ENCODE measurements at places on chromosomes 2 and 18. TPM values are rescaled to one million over a fixed set of nuclear protein-coding genes. Genes with fewer than 3 reads are reported as not detected.

CKAP2L gene
- 2.1 TPM for total RNA-seq

HS1BP3 gene
- 33.0 TPM for total RNA-seq

G6PC2 gene
- not detected for total RNA-seq

DNA sequence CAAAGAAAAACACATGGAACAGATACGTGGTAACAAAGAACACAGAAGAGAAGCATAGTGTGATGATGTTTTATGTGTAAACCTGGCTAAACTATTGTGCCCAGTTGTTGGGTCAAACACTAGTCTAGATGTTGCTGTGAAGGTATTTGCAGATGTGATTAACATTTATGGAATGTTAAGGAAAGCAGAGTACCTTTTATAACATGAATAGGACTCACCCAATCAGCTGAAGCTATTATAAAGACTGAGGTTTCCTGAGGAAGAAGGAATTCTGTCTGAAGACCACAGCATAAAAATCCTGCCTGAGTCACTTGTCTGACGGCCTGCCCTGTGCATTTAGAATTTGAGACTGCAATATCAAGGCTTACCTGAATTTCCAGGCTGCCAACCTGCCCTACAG lies 253.1 kb downstream of the DYM start:
- no peak overlapping the region for H3K4me3 ChIP-seq
- H3K4me1 ChIP-seq: no peaks in the 10 kb centered on the region
- no peak overlapping the region for H3K27ac ChIP-seq
- no peaks in the 10 kb centered on the region for H3K27me3 ChIP-seq
- H3K36me3 ChIP-seq: no peaks in the 10 kb centered on the region

ST3GAL5 gene
- 73.7 TPM for total RNA-seq

DNA sequence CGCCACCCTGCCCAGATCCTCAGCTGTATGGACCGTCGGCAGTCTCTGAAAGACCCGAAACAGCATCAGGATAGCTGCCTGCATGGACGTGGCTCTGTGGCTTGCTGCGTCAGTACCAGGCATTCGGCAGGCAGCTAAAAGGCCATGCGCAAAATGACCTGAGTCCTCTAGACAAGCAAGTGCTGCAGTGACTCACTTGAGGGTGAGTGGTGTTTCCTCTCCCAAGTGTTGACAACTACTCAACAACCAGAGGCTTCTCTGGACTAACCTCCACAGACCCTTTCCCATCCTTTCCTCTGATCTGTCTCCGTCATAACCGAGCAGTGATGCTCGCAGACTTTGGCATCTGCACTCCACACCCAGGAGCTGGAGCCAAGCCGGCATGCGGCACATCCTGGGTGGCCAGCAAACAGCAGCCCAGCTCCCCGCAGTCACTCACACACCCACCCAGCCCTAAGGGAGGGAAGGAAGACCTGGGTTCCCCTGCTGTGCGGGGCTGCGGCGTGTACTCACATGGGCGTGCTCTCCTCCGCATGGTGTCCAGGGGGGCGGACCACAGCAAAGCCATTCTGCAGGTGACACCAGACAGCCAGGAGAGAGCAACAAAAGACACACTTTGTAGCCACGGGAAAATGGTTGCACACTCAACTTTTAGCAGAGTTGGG lies 239.3 kb downstream of the TWIST2 start:
- no peak for DNase-seq
- H3K4me3 ChIP-seq: no peak overlapping the region
- H3K27ac ChIP-seq: no peak overlapping the region

GRCh38 chr2:151192681-151193080 lies 69.0 kb downstream of the RBM43 start:
- H3K36me3 ChIP-seq: no peaks in the 10 kb centered on the region
- no peaks in the 10 kb centered on the region for H3K4me1 ChIP-seq
- H3K27ac ChIP-seq: no peak overlapping the region
- no peaks in the 10 kb centered on the region for H3K27me3 ChIP-seq

DNA sequence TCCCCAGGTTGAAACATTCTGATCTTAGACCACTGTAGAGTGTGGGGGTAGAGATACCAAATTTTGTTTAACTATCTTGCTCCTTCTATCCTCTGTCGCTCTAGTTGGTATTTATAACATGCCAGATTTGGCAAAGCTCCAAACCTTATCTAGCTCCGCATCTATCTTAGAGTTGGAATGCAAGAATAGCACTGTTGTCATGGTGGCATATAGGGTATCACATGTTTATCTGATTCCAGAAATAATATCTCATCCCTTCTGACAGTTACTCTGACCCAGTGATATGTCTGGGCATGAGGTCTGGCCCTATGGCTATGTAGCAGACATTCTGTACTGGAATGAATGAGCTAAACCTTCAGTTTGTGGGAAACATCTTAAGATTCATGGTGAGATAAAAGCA lies 51.7 kb downstream of the CABYR start:
- H3K4me1 ChIP-seq: peaks cover 12% of the 10 kb centered on the region
- H3K27ac ChIP-seq: no peak overlapping the region
- no peaks in the 10 kb centered on the region for H3K27me3 ChIP-seq
- H3K4me3 ChIP-seq: no peak overlapping the region

REG3A gene
- 3.2 TPM for total RNA-seq

SGPP2 gene
- total RNA-seq: 1.6 TPM

- H3K27ac ChIP-seq: no peak overlapping the region
- H3K27me3 ChIP-seq: no peaks in the 10 kb centered on the region
- no peaks in the 10 kb centered on the region for H3K36me3 ChIP-seq
- DNase-seq: no peak
Observed at GRCh38 chr2:65790676-65790935, 358.2 kb upstream of the SPRED2 start.

GRCh38 chr18:7000484-7001096 lies 117.0 kb downstream of the LAMA1 start:
- no peaks in the 10 kb centered on the region for H3K27me3 ChIP-seq
- H3K4me3 ChIP-seq: no peak overlapping the region
- H3K36me3 ChIP-seq: no peaks in the 10 kb centered on the region
- no peak overlapping the region for H3K27ac ChIP-seq

DNA sequence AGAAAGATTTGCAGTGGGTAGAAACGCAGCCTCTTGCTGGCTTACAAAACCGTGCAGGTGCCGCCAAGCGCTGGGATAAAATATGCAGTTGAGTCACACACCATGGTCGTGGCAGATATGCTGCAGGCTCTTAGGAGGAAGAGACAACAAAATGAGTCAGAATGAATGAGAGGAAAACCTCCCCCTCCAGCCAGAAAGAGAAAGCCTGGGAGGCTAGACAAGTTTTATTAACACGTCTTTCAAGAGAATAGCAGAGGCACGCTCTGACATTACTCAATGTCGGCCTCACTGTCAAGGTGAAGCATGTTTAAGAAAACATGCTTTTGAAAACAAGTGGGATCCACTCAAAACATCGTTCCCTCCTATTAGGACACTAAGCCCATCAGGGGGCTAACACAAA lies 37.1 kb upstream of the ZCCHC2 start:
- H3K27me3 ChIP-seq: no peaks in the 10 kb centered on the region
- H3K4me1 ChIP-seq: no peaks in the 10 kb centered on the region
- H3K4me3 ChIP-seq: no peak overlapping the region
- no peak overlapping the region for H3K27ac ChIP-seq
- DNase-seq: no peak
- H3K36me3 ChIP-seq: no peaks in the 10 kb centered on the region

LTBP1 gene
- total RNA-seq: 18.5 TPM

EVA1A gene
- total RNA-seq: 16.7 TPM

GRCh38 chr2:214014551-214015220 lies 396.2 kb upstream of the VWC2L start:
- no peak overlapping the region for H3K27ac ChIP-seq
- no peak overlapping the region for H3K4me3 ChIP-seq
- H3K4me1 ChIP-seq: no peaks in the 10 kb centered on the region
- no peaks in the 10 kb centered on the region for H3K27me3 ChIP-seq

- H3K36me3 ChIP-seq: no peaks in the 10 kb centered on the region
- H3K4me1 ChIP-seq: no peaks in the 10 kb centered on the region
- no peak for DNase-seq
- no peak overlapping the region for H3K27ac ChIP-seq
- H3K27me3 ChIP-seq: no peaks in the 10 kb centered on the region
- no peak overlapping the region for H3K4me3 ChIP-seq
Observed at GRCh38 chr2:178707476-178707875, 99.7 kb downstream of the TTN start.

DNA sequence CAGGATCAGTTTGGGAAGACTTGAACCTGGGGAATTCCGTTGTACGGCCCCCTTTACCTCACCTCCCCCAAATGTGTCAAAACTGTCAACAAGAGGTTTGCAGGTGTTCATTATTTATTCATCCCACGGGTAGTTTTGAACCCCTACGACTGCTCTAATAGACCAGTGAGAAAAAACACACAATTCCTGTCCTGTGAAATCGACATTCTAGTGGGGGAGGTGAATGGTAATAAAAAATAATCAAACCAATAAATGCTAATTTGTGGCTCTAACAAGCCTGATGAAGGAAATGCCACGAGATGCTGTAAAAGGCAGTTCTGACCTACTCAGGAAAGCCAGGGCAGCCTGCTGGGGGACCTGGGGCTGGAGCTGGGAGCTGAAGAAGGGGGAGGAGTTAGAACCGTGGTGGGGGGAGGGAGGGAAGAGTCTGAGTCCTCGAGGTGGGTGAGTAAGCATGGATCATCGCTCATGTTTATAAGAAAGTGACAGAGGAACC lies 463 bp upstream of the DNAJB2 start:
- peaks cover 26% of the 10 kb centered on the region for H3K4me1 ChIP-seq
- peak overlapping the region; percentile 99 for H3K27ac ChIP-seq
- H3K4me3 ChIP-seq: peak overlapping the region; percentile 52
- DNase-seq: no peak
- H3K27me3 ChIP-seq: no peaks in the 10 kb centered on the region
- peaks cover 21% of the 10 kb centered on the region for H3K36me3 ChIP-seq

DNA sequence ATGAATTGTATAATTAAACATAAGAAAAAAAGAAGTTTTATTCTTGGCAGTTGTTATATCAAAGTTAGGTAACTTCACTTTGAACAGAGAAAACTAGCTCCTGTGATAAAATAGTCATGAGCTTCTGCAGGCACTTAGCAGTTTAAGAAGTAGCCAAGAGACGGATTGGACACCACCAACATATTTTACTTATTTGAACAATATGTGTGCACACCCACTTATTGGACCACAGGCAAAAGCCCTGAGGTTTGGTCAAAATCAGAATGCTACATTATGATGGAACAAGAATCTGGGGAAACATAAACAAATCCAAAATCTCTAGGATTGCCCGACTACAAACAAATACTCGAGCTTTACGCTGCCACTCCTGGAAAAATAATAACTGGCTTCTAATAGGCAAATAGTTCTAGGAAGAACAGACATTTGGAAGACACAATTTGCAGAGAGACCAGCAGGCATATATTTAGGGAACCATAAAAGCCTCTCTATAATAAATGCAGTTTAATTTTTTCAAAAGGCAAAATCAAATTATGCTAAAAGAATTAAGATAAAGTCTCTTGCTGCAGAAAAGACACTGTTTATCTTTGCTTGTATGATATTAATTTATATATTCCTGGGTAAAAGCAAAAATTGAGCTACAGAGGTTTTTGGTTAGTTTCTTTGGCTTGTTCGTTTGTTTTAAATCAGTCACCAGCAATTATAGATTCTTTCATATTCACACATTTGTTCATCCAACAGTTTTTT lies 117.9 kb downstream of the CDC42EP3 start:
- H3K27ac ChIP-seq: no peak overlapping the region
- H3K4me3 ChIP-seq: no peak overlapping the region
- H3K4me1 ChIP-seq: peaks cover 2% of the 10 kb centered on the region
- H3K27me3 ChIP-seq: no peaks in the 10 kb centered on the region
- H3K36me3 ChIP-seq: no peaks in the 10 kb centered on the region

GRCh38 chr2:129756276-129756675 lies 223.2 kb upstream of the RAB6C start:
- H3K4me3 ChIP-seq: no peak overlapping the region
- no peaks in the 10 kb centered on the region for H3K4me1 ChIP-seq
- peak; percentile 61 for DNase-seq

DNA sequence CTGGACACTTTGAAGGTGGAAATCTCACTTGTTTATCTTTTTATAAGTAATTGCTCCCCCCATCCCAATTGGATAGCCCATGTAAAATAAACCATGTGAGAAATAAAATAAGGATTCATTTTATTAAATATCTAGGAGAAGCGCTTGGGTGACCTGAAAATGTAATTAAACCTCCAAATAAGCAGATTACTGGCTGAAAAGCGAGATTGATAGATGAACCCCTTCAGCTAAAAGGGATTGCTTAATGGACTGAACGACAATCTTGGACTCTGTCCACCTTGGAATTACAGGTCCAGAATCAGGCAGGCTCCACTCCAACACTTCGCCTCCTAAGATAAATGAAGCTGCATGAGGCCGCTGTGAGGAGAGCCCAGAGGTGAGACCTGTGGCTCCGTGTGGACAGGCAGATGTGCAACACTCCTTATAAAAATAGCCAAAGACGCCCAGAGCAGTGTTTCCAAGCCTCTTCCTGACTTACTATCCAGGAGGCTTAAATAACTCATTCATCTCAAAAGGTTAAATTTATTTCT lies 441.5 kb downstream of the MTX2 start:
- H3K4me1 ChIP-seq: no peaks in the 10 kb centered on the region
- DNase-seq: no peak
- no peak overlapping the region for H3K4me3 ChIP-seq

- no peak for DNase-seq
- no peaks in the 10 kb centered on the region for H3K27me3 ChIP-seq
- no peak overlapping the region for H3K27ac ChIP-seq
- H3K4me1 ChIP-seq: no peaks in the 10 kb centered on the region
- H3K4me3 ChIP-seq: no peak overlapping the region
Observed at GRCh38 chr18:2083691-2084090, 487.6 kb downstream of the METTL4 start.

- no peaks in the 10 kb centered on the region for H3K36me3 ChIP-seq
- peaks cover 11% of the 10 kb centered on the region for H3K4me1 ChIP-seq
- H3K27ac ChIP-seq: no peak overlapping the region
- H3K27me3 ChIP-seq: no peaks in the 10 kb centered on the region
- no peak overlapping the region for H3K4me3 ChIP-seq
Observed at GRCh38 chr2:146990311-146991054, 854.3 kb upstream of the ACVR2A start.

DNA sequence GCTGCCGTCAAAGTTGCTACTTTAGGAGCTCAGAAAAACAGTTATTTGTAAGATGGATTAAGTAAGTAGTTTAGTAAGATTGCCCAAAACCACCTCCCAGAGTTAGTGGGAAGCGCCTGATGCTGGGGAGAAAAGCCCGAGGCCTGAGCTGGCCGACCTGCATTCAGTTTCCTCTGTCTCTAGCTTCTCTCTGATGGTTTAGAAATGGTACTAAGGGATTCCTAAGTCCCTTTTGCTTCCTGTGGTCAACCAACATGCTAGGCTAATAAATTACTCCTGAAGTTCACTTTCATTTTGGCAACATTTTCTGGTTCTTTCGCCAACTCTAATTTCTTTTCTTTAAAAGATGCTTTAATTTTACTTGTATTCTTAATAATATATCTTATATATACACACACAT lies 60.1 kb downstream of the ASAP2 start:
- H3K4me3 ChIP-seq: no peak overlapping the region
- peaks cover 21% of the 10 kb centered on the region for H3K4me1 ChIP-seq
- peaks cover 10% of the 10 kb centered on the region for H3K27me3 ChIP-seq
- H3K36me3 ChIP-seq: no peaks in the 10 kb centered on the region

- H3K4me1 ChIP-seq: peaks cover 14% of the 10 kb centered on the region
- peaks cover 5% of the 10 kb centered on the region for H3K27me3 ChIP-seq
- no peak overlapping the region for H3K27ac ChIP-seq
- no peak for DNase-seq
- no peak overlapping the region for H3K4me3 ChIP-seq
Observed at GRCh38 chr18:62720766-62721613, 5.6 kb downstream of the PHLPP1 start.

IL37 gene
- total RNA-seq: not detected
